ENCODE measurements at places on chromosomes 2 and 18.

GRCh38 chr2:197339016-197339415 is 28.4 kb upstream of the ANKRD44 start:
- no peak for DNase-seq

GRCh38 chr2:149004836-149005235 is 33.7 kb upstream of the LYPD6B start:
- no peak for DNase-seq

DNA sequence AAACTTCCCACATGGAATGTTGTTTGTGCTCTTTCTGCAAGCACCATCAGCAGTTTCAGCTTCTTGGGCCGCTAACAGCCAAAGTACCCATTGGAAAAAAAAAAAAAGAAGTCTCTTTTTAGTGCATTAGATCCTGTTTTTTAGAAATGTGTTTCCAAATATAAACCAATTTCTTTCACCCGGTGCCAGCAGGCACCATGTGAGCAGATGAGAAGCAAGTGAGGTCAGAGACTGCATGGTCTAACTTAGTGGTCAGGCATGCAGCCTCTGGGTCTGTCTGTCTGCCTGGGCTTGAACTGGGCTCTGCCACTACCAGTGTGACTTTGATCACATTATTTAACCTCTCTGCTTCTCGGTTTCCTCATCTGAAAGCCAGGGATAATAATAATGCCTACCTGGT is 75.2 kb upstream of the NRP2 start:
- DNase-seq = no peak

DNA sequence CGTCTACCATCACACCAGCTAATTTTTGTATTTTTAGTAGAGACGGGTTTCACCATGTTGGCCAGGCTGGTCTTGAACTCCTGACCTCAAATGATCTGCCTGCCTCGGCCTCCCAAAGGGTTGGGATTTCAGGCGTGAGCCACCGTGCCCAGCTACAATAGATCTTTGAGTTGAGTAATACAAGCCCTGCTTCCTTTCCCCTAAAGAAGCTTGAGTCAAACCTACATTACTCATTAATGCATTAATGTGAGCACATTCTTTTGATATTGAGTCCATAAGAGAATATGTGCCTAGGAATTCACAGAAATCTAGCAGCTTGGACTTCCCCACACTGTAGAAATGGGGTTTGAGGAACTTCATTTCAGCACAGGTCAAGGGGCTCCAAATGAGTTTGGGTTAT is 39.6 kb downstream of the PSMG2 start:
- DNase-seq = no peak

- no peak for DNase-seq
Measured at GRCh38 chr2:144407262-144407661, 112.7 kb downstream of the ZEB2 start.

GRCh38 chr2:84891355-84892010 is 10.6 kb upstream of the TRABD2A start:
- no peak for DNase-seq

Data from activated naive CD4-positive, alpha-beta T cell treated with Interleukin-2 at 50 U/mL for 16 hours (primary cell).